Thoracic aorta (tissue), 2 donors: ENCODE measurements at places on chromosomes 6 and 20.

DNA sequence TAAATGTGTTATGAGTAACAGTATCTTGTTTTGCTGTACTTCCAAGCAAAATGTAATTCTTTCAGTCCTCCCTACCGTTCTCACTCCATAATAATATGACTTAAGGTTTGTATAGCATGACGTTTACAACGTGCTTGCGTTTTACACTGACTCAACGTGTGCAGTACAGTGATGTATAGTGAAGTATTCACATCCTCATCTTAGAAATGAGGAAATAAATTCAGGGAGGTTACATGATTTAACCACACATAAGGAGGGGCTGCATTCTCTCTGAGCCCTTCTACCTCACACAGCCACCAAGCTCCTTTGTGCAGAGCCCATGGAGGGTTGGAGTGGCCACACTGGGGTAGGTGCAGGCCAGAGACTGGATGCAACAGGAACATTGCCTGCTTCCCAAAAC, 164.5 kb downstream of the MTHFD1L start:
- DNase-seq: no peak

DNA sequence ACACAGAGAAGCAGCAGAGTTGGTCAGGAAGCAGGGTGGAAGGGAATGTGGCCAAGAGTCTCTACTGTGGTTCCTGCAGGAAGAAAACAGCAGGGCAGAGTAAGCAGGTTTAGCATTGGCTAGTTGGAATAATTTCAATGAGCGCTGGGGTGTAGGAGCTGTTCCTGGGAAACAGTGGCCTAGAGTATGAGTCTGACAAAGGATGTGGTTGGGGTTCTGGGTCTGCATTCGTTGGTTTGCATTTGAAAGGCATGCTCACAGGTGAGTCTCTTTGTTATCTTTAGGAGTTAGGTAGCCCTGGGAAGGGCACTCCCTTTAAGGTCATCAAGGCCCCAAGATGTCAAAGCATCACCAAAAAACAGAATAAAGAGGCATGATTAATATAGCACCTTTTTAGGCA, 911.6 kb upstream of the SLC35B3 start:
- no peak for DNase-seq

DNA sequence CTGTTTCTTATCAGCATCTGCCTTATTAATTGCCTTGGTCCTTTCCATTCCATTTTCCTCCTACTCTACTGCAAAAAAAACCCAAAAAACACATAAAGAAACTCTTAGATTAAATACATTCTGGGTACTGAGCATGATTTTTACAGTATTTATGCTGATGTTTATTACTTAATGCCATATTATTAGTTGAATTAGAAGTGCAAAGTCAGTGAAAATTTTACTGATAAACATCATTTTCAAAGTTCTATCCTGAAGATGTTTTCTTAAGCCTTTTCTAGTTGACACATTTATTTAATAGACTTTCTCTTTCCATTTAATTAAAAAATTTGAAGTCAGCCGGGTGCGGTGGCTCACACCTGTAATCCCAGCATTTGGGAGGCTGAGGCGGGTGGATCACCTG, 236.0 kb upstream of the RUNX2 start:
- no peak for DNase-seq

- no peak for DNase-seq
Measured at GRCh38 chr20:44772636-44773035, 27.0 kb downstream of the KCNK15 start.

- no peak for DNase-seq
Measured at GRCh38 chr20:36155629-36155971, 1.1 kb downstream of the EPB41L1 start.

GRCh38 chr20:3729811-3730540, 2.5 kb upstream of the HSPA12B start:
- no peak for DNase-seq

DNA sequence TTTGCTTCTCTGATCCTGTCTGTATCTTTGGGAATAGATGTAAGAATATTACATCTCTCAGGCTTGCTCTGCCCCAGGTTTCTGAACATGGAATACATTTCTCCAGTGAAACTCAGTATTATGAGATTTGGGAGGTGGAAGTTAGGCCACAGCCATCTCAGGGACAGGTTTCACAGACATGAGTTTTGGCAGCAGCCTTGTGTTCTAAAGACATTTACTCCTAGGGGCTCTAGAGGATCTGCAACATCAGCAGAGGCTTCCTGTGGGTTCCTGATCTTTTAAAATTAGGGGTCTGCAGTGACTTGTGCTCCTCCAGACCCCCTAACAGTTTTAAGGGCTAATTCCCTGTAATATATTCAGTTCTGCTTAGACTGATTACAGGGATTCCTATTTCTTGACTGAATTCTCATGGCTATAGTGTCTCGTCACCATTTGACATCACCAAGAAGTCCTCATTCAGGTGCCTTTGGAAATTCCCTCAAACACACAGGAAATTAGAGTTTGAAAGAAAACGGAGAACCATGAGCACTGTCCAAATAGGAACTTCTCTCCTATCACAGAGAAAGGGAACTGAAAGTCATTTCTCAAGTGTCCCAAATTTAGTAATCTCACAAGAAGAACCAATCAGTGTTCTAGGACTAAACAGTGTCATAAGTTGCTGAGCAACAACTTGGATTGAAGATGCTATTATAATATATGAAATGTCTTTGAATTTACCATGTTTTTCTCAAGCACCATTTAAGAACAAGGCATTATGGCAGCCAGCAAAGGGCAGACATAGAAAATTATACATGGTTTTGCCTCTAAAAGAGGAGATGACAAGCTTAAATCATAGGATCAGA, 2.5 kb upstream of the HLA-DRA start:
- no peak for DNase-seq

GRCh38 chr6:116323863-116324262, 44.1 kb upstream of the TSPYL1 start:
- DNase-seq: no peak

- no peak for DNase-seq
Measured at GRCh38 chr20:3452136-3452535, 18.7 kb upstream of the ATRN start.

DNA sequence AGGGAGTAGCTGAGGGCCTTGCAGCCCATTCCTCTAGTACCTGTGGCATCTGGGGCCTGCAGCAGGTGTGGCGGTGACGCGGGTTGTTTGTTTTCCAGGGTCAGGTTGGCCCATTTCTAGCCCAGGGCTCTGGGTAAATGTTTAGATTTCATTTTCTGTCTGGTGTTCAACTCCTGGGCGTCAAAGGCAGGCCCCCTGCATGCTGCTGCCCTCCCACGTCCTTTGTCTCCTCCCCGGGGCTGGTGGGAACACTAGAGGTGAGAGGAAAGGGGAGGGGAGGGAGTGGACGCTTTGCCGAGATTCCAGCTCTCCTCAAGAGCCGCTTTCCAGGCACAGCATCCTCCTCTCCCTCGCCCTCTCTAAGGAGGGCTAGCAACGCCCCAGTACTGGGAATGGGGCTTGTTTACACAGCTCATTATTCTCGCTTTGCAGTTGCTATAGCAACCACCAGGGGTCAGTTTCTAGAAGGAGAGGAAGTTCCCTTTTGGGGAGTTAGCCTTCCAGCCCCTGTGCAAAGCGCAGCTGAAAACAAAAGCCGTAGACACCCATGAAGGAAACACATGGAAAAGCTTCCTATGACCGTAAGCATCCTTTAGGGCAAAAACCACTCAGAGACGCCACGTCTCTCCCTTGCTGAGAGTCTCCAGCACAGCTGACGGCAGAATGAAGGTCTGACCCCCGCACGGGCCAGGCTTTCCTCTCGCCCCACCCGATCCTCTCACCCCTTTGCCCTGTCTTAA, 170.6 kb downstream of the LY86 start:
- DNase-seq: no peak

GRCh38 chr6:63887002-63887751, 251.6 kb downstream of the PHF3 start:
- no peak for DNase-seq

GRCh38 chr6:13304580-13305260, 23.6 kb downstream of the TBC1D7 start:
- DNase-seq: no peak

- DNase-seq: no peak
Measured at GRCh38 chr6:142350309-142350708, 48.5 kb downstream of the ADGRG6 start.

DNA sequence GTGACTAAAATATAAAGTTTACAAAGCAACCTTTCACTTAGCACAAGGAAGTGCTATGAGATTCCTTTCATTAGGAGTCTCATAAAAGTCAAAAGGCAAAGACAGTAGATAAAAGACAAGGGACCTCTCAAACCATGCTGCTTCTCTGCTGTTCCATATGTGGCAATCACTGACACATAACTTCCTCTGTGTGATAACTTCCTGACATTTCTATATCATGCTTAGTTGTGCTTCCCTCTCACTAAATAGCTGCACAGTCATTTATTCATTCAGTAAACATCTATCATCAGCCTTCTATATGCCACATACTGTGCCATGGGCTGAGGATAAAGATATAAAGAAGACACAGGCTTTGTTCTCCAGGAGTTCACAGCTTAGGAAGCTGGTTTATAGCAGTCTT, 214.8 kb upstream of the GRIK2 start:
- no peak for DNase-seq

- DNase-seq: no peak
Measured at GRCh38 chr6:141540207-141540606, 592.5 kb upstream of the GJE1 start.

- DNase-seq: no peak
Measured at GRCh38 chr6:378090-378957, 13.2 kb upstream of the IRF4 start.

GRCh38 chr20:40336533-40336932, 352.5 kb downstream of the MAFB start:
- no peak for DNase-seq

GRCh38 chr20:31602779-31603441, 2.2 kb upstream of the ID1 start:
- DNase-seq: no peak

- no peak for DNase-seq
Measured at GRCh38 chr20:64082126-64082731, 2.0 kb downstream of the LKAAEAR1 start.

- no peak for DNase-seq
Measured at GRCh38 chr6:109297406-109298110, 84.7 kb downstream of the CD164 start.

- no peak for DNase-seq
Measured at GRCh38 chr6:235763-236360, 56.4 kb upstream of the DUSP22 start.

DNA sequence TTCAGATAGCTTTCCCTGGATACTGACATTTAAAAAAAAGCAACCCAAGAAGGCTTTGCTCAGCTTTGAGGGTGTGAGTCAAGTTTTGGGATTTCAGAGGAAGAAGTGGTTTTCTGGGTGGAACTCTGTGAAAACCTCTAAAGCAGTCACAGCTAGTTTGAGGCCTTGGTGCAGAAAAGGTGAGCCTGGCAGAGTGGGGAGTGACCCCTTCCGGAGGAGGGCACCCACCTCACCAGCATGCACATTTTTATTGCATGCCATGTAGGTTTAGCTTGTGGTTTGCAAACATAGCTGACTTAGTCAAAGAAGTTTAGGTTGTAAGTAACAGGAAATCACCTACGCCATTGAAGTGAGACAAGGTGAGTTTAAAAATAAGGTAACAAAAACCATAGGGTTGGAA, 146.8 kb upstream of the PMEPA1 start:
- DNase-seq: no peak

DNA sequence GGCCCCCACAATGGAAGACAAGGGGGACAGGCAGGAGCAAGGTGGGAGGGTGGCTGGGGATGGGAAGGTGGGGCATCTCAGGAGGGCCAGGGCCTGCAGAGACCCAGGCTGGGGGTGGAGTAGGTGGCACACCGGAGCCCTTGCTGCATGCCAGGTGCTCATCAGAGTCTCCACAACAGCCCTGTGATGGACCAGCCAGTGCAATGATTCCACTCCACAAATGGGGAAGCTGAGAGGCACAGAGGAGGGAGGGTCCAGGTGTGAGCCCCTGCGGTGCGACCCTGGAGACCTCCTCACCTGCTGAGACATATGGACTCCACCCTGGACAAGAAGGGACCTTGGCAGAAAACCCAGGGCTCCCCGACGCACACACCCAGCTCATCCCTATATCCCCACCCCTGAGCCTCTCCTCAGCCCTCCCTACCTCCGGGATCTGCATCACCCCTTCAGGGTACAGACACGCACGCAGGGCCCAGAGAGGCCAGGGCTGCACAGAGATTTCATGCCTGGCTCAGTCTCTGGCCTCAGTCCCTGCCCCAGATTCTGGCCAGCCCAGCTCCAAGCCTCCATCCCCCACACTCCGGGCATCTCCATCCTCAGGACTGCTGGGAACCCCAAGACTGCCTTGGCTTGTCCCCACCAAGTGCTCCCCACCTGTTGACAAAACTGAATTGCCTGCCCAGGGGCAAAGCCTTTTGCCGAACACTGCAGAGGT, 7.1 kb upstream of the GRM4 start:
- no peak for DNase-seq

- DNase-seq: no peak
Measured at GRCh38 chr6:44422531-44422930, 35.0 kb downstream of the CDC5L start.

- no peak for DNase-seq
Measured at GRCh38 chr6:137704802-137705159, 162.3 kb upstream of the TNFAIP3 start.

GRCh38 chr6:42448927-42449659, 2.6 kb downstream of the TRERF1 start:
- no peak for DNase-seq

DNA sequence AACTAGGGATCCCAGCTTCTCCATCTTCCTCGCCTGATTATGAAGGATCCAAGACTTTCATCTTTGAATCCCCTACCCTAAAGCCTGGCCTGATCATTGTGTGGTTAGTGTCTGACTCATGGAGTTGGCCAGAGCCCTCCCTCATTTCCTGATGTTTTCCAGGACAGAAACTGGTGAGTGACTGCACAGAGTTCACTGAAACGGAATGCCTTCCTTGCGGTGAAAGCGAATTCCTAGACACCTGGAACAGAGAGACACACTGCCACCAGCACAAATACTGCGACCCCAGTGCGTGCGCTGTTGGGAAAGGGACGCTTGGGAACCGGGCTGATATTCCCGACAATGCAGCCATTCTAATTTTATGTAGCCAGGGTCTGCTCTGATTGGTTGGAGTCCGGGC, 4.0 kb downstream of the CD40 start:
- no peak for DNase-seq

- DNase-seq: no peak
Measured at GRCh38 chr6:104521176-104521575, 338.5 kb downstream of the HACE1 start.

DNA sequence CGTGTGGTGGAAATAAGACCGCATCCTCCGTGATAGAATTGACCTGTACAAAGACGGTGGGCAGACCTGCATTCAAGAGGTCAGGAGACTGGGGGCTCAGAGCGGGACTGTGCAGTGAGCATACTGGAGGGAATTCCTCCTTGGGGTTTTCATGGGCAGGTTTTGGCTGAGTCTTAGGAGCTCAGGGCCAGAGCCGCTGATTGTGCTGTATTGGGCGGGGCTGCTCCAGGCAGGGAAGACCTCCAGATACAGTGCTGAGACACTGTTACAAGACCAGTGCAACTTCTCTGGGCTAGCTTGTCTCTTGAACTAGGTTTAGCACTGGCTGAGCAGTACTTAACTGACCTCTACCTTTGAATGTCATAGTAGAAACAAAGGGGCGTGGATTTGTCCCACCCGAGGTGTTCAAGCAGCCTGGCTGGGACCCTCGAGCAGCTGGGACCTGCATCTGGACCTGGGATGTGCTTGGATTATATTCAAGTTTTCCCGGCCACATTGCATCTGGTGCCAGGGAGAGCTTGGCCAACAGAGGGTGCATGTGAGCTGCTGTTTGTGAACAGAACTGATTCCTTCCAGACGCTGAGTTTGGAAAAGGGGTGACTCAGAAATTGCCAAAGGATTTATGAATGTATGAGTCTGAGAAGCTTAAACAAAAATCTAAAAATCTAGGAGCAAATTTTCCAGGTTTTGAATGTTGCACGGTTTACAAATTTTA, 33.4 kb upstream of the SLC22A1 start:
- peak; percentile 50 for DNase-seq
